HS-27A (cell line): ENCODE measurements at places on chromosomes 4 and X.

GRCh38 chrX:67700602-67701001 is 156.8 kb downstream of the AR start:
- DNase-seq: no peak

DNA sequence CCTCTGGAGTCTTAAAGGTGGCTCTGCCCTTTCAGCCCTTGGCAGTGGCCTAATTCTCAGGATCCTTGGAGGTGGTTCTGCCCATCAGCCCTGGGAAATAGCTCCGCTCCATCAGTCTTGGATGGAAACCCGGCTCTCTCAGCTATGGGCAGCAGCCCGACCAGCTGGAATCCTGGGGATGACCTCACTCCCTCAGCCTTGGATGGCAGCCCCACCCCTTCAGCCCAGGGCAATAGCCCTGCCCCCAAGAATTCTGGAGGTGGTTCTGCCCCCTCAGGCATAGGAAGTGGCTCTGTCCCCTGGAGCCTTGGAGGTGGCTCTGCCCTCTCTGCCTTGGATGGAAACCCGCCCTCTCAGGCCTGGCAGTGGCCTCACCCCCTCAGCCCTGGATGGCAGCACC is 127.7 kb downstream of the RBMX2 start:
- no peak for DNase-seq

DNA sequence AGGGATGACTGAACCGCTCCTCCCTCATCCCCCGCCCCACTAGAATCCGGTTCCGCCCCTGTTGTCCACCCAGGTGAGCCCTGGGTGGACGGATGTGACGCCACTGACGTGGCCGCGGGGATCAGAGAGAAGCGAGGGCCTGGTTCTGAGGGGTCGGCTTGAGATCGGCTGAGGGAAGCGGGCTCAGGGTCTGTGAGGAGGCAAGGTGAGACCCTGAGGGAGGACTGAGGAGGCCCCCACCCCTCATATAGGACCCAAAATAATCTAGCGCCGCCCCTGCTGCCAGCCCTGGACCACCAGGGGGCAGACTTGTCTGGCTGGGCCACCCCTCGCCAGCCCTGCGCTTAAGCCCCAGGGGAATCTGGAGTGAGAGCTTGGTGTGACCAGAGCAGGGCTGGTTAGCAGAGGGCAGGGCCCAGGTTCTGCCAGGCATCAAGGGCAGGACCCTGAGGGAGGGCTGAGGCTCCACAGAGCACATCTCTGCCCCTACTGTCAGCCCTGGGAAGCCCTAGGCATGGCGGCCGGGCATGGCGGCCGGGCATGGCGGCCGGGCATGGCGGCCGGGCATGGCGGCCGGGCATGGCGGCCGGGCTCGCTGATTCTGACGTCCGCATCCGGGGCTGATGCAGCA is at the start of gene MAGEA8:
MAGEA8 (plus strand) TSS at position 103 of the 631 bp plus-strand sequence. CDS start 3,090 bp downstream, outside the sequence.
- no peak for DNase-seq

GRCh38 chrX:134933911-134934310 is 56.9 kb upstream of the SMIM10 start:
- no peak for DNase-seq

- DNase-seq: no peak
Observed at GRCh38 chr4:6180841-6181631, 19.3 kb downstream of the JAKMIP1 start.

DNA sequence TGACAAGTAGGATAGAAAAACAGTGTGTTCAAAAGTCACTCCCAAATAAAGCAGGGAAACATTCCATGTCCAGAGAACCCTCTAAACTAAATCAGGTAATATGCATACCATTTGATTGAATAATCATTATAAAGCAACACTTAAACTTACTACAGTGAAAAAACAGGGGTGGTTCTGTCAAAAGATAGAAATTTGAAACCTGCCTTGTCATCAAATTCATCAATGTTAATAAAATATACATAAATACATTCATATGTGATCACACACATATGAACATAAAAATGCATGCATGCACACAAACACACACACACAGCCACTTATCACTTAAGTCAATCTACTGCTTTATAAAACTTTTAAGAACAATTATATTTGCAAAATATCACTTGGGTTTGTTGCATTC is 485.8 kb upstream of the TECRL start:
- no peak for DNase-seq

- DNase-seq: no peak
Observed at GRCh38 chrX:95435198-95435597, 1249.4 kb upstream of the DIAPH2 start.

DNA sequence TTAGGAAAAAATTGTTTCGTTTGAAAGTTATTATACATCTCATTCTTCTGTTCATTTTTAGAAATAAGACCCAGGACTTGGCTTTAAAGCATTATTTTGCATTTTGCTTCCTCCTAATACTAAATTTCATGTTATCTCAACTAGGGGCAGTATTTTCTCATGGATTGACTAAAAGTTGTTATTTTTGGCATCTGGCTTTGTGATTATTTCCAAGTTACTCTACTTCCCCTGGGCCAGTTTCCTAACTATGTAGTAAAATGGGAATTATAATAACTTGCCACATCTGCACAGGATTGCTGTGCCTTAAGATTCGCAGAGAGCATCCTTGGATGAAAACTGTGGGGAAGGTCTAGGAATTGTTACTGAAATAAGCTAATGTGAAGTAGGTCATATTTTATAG is 3.0 kb downstream of the RBPJ start:
- DNase-seq: no peak

GRCh38 chr4:108762559-108763225 is at the start of gene ETNPPL:
TSS of gene ETNPPL (minus strand) at chr4:108763053. CDS start at chr4:108762898, 155 bp downstream.
- no peak for DNase-seq

DNA sequence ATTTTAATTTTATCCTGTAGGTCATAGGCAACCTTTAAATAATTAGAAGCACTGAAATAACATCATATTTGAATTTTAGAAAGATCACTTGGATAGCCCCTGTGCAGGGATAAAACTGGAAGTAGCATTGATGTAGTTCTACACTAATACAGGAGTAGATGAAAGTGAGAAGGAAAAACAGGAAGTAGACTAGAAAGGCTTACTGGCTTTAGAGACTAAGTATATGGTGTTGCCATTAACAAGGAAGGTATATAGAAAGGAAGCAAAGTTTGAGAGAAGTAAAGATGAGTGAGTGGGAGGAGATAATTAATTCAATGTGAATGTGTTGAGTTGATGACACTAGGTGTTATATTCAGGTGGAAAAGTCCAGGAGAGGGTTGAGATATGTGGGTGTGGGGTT is 73.1 kb upstream of the EPGN start:
- no peak for DNase-seq
